8988T (cell line): ENCODE measurements at places on chromosomes 16 and 17.

- no peak for DNase-seq
These were observed 2.2 kb downstream of the USP31 start for GRCh38 chr16:23146877-23147601.

- DNase-seq = no peak
These were observed 14.2 kb upstream of the MARCHF10 start for GRCh38 chr17:62822080-62822904.

DNA sequence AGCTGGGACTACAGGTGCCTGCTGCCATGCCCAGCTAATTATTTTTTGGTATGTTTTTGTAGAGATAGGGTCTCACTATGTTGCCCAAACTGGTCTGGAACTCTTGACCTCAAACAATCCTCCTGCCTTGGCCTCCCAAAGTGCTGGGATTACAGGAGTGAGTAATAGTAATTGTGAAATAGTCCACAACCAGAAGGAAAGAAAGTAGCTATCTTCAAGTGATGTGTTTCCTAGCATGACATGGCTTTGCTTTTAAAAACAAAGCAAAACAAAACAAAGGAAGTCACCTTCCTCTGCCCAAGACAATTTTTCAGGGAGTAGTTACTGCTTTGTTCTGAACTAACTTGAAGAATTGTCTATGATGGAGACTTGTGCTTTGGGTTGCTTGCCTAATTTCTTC, 27.0 kb downstream of the ATP6V0A1 start:
- DNase-seq = no peak

GRCh38 chr17:7997186-7997585, 5.2 kb upstream of the GUCY2D start:
- no peak for DNase-seq

- DNase-seq = no peak
These were observed 4.1 kb downstream of the RNF167 start for GRCh38 chr17:4944163-4944553.

- no peak for DNase-seq
These were observed 39.8 kb downstream of the MAP1LC3B start for GRCh38 chr16:87431926-87432325.

- no peak for DNase-seq
These were observed 702 bp downstream of the NUDT21 start for GRCh38 chr16:56450275-56450985.

DNA sequence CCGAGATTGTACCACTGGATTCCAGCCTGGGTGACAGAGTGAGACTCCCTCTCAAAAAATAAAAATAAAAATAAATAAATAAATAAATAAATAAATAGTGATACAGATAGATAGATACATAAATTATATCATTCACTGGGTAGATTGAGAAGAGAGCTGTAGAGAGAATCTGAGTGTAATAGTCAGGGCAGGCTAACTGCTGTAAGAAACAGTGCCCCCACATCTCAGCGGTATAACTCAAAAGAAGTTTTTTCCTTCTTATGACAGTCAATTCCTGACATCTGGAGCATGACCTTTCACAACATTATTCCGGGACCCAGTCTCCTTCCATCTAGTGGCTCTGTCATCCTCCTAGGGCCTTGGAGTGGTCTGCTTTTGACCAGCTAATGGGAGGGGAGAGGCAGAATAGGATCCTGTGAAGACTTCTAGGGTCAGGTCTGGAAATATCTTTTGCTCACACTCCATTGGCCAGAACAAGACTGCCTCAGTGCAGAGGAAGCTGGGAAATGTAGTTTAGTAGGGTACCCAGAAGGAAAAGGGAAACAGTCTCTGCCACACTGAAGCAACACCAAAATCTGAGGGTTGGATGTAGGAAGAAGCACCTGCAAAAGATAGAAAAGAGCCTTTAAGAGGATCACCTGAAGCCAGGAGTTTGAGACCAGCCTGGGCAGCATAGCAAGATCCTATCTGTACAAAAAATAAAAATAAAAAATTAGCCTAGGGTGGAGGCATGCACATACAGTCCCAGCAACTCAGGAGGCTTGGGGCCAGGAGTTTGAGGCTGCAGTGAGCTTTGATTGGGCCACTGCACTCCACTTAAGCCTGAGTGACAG, 3.0 kb upstream of the QPRT start:
- no peak for DNase-seq

GRCh38 chr17:63514477-63514876, 8.7 kb upstream of the KCNH6 start:
- no peak for DNase-seq

GRCh38 chr16:48960830-48961229, 320.8 kb downstream of the CBLN1 start:
- DNase-seq = no peak

DNA sequence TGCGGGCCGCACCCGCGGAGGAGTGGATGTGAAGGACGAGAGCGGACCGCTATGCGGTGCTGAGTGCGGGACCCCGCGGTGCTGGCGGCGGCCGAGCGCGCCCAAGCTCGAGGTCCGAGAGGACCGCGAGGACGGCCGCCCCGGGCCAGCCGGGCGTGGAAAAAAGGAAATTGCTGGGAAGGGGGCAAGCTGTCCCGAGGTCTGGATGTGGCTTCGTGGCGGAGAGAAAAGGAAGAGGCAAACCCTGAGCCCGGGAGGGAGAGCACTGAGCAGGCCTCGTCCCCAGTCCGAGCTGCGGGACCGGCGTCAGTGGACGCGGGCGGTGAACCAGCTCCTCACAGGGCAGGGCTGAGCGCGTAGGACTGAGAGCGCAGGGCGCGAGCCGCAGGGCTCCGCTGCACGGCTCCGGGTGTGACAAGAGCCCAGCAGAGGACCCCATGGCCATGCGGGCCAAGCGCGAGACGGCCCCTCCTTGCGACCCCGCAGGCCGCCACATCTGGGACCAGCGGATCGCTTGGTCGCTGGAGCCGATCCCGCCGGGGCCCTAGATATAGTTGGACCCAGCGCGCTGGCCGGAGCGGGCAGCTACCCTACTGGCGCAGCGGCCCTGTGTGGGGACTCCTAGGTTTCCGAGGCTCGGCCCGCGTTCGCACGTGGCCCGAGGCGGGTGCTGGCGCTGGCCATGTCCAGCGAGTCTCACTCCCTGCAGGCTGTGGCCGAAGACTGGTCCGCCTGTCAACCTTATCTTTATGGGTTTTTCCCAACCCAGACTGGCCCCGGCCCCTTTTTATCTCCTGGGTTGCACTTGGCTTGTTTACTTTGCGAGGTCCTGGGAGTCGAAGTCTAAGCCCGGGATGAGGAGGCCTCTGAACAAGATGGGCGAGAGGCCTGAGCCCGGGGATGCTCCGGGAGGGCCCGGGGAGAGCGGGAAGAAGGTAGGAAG, 2.4 kb downstream of the TBX4 start:
- DNase-seq = no peak

GRCh38 chr17:49914664-49915063, 54.3 kb upstream of the DLX4 start:
- no peak for DNase-seq

GRCh38 chr16:66880288-66881013, at the start of gene PDP2:
Gene PDP2 (plus strand): TSS chr16:66880515. CDS start chr16:66884285, 3,770 bp downstream.
- DNase-seq = peak; percentile 74

GRCh38 chr16:31472709-31473203, 804 bp downstream of the TGFB1I1 start:
- DNase-seq = peak; percentile 81

- DNase-seq = no peak
These were observed 142.3 kb downstream of the ABCC12 start for GRCh38 chr16:48013491-48013901.

DNA sequence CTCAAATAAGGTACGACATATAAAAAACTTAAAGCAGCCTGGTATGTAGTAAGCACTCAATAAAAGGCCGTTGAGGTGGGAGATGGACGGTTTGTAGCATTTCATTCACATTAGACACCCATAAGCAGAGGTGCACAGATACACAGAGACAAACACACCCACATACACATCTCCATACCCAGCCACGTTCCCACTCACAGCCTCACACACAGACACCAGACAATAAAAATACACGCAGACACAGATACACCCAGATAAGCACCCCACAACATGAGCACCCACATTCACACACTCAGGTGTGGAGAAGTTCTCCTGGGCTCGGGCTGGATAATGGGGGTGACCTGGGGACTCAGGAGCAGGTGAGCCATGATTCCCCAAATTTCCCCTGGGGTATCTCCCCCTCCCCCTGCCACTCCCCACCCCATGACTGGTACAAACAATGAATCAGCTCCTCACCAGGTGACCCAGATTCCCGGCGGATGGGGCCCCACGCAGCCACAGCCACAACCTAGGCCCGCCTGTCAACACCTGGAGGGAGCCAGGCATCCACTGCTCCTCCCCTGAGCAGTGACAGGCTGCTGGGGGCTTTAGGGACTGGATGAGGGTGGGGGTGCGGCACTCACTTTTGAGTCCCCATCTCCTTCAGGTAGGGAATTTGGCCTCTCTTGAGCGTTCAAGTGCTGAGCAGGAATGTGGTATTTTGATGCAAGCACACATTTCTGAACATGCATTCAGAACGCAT, 2.7 kb downstream of the DLX3 start:
- DNase-seq = no peak

- DNase-seq = no peak
These were observed 6.1 kb downstream of the NOG start for GRCh38 chr17:56599566-56599965.

- peak; percentile 14 for DNase-seq
These were observed 206.1 kb downstream of the HAPSTR1 start for GRCh38 chr16:9297437-9298113.

- DNase-seq = peak; percentile 82
These were observed 21.3 kb downstream of the SRCIN1 start for GRCh38 chr17:38584350-38584925.

DNA sequence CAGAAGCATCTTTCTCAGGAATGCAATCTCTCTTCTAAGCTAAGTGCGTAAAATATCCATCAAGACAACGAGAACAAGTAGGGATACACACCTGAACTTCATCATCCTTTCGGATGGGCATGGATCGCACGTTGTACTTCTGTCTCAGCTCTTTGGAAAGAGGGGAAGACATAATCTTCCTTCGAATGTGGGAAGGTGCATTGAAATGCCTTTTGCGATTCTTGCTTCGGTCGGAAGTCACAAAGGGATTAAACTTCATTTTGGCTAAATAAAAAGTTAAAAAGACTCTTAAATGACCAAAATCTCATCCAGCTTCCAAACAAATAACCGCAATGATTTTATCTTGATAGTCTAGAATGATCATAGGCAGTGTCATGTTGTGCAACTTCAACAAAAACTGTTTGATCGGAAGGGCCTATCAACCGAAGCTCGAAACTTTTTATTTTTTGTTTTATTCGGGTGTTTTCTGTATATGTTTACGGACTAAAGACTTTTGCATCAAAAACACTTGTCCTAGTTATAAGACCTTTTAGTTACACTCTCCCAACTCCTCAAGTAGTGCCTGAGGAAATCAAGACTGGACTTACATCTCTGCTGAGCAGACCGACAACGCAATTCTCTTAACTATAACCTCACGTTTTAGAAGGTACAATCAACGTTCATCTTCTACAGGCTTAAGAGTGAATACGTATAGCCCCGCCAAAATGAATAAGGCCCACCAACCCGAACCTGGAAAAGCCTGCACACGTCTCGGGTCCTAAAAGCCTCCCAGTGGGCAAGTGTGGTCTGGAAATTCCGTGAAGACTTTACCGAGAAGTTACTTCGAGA, 727 bp downstream of the RPL26 start:
- no peak for DNase-seq

DNA sequence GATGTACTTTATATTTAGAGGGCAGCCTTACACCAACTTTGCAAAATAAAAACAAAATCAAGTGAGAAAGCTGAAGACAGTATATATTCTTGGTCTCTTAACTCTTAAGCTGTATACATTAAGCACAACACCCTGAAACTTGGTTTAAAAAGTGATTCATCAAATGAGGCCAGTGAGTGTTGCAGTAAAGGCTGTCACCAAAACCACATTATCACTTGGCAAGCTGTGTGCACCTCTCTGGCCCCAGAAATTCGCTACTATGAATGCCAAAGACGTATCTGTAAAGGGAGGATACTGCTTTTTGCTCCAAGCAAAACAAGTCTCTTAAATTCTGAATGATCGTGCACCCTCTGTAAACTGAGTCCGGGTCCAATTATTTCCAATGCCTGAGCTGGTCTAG, 163.9 kb downstream of the ZFHX3 start:
- no peak for DNase-seq
